A172 (cell line): ENCODE measurements at places on chromosomes 6 and 20.
A peak's percentile ranks its signal among the peaks of the same experiment; 100 is the strongest.

GRCh38 chr6:169255643-169256042 lies 2.0 kb upstream of the THBS2 start:
- no peak for DNase-seq

GRCh38 chr6:127458817-127459216 lies 372 bp downstream of the KIAA0408 start:
- no peak for DNase-seq

- no peak for DNase-seq
Observed at GRCh38 chr6:65253041-65253440, 454.0 kb downstream of the EYS start.

- DNase-seq = peak; percentile 100
Observed at GRCh38 chr20:63835021-63835858, 4.2 kb upstream of the ZBTB46 start.

DNA sequence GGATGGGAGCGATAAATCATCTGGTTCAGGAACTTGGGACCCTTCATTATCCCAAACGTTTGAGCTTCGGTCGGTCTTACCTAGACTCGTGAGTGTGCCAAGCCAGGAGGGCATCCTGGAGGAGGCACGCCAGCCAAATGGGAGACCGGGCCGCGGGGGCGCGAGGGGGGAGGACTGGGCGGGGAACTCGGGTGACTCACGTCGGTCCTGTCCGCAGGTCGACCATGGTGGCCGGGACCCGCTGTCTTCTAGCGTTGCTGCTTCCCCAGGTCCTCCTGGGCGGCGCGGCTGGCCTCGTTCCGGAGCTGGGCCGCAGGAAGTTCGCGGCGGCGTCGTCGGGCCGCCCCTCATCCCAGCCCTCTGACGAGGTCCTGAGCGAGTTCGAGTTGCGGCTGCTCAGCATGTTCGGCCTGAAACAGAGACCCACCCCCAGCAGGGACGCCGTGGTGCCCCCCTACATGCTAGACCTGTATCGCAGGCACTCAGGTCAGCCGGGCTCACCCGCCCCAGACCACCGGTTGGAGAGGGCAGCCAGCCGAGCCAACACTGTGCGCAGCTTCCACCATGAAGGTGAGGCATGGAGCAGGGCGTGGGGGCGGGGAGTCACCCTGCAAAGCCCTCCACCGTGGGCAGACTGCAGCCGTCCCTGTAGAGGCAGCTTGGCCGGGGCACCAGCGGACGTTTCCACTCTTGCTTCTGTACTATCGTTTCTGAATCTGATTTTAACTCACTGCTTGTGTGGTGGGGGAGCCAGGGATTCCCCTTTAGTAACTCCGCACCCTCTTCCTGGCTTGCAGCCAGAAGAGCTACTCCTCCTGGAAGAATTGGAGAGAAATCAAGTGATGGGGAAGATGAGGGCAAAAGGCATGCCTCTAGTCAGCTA lies 2.7 kb downstream of the BMP2 start:
- no peak for DNase-seq

- DNase-seq = peak; percentile 32
Observed at GRCh38 chr20:49501917-49502316, 19.4 kb upstream of the KCNB1 start.

DNA sequence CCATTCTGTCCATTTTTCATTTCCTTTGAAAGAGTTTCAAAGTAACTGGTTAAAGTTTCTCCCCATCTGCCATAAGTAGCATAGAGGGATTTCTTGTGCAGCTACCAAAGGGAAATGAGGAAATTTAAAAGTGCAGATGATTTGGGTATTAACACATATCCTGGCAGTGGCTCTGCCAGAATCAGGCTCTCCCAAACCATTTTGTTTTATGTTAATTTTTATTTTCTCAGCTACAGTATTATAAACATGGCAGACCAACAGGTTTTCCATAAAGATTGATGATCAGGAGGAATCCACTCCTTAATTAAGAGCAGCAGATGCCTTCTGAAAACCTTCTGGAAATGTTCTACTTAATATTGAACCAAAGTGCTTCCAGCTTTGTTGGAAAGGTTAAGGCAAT lies 13.9 kb downstream of the PLCB4 start:
- no peak for DNase-seq

- DNase-seq = no peak
Observed at GRCh38 chr6:36906539-36907325, 21.0 kb downstream of the C6orf89 start.

DNA sequence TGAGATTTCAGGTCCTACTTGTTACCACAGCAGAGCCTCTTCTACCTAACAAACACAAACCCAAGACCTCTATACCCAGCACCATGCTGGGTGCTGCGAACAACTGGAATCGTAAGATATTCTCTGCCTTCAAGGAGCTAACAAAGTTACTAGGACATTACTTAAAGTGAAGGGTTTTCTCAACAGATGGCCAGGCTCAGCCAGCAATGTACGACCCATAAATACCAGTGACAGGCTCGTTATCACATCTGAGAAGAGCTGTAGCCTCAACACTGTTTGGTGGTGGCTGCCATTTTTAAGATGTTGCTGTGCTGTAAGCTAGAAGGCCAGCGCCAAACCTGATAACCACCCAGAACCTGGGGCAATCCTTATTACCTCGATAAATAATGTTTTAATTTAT lies 406.5 kb downstream of the KIF16B start:
- DNase-seq = no peak

GRCh38 chr20:43408848-43409576 lies 48.7 kb upstream of the SRSF6 start:
- DNase-seq = peak; percentile 31

DNA sequence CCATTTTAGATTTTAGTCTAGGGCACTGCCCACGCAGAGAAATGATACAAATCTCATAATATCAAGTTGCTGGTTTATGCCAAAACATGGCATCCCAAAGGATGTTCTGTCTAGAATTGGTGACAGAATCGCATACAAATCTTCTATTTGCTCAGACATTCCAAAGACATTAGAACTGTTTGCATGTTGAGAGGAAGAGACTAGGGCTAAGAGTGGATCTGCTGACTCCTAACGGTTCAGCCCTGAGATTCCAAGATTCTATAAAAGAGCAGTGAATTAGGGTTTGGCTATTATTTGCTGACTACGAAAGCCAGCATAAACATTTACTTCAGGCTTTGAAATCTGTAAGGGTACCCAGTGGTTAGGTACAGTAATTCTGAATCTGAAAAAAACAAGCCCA lies 3.6 kb downstream of the EPB41L2 start:
- DNase-seq = no peak

- DNase-seq = no peak
Observed at GRCh38 chr6:39843305-39844020, 51.3 kb downstream of the DAAM2 start.

DNA sequence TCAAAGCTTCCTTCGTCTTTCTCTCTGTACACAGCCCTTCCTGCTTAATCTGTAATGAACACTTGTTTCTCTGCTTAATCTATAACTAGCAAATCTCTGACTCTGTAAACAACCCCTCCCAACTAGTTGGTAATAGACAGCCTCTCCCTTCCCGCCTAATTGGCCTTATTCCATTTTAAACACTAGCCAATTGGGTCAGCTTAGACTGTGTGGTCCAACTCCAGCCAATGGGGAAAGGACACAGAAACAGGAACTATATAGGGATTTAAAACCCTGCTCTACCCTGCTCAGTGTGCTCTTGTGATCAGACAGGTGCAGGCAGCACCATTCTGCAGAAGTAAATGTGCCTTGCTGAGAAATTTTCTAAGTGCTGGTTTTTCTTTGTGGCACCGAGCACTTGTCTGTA lies 18.5 kb downstream of the CHD6 start:
- DNase-seq = no peak

DNA sequence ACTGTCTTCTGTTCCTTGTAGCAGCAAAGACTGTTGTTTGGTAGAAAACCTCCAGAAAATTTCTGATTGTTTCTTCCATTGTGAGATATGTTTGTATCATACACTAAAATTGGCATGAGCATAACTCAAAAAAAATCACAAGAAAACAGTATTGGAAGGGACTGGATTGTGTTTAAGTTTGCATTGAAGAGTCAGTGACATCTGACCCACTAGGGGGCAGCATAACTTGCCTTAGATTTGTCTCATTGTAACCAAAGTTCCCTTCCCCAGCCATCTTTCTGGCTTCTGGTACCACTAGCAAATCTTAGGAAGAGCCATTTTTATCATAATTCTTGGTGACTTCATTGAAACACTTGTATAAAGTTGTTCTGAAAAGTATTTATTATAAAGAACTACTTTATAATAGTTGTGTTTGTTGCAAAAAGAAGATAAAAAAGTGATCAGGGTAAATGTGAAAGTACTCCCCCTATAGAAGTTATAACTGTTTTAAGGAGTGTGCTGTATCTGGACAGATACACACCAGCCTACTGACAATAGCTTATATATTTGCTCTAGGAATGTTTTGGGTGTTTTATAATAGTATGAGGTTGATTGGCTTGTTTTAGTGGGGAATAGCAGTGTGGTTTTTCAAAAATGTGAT lies 7.7 kb downstream of the CSTF1 start:
- peak; percentile 67 for DNase-seq

DNA sequence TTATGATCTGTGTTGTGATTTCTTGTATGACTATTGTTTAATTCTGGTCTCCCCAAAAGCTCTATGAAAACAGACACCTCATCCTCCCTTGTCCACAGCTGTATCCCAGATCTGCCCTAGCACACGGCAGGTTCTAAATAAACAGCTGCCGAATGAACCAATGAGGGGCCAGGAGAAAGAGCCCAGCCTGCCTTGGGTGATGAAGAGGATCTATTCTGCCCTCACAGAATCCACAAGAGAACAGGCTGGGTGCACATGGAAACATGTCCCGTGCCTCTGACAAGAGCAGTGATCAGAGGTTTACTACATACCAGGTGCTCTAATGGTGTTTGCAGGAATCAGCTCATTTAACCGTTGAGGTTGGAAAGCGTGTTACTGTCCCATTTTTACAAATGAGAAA lies 15.6 kb upstream of the TLDC2 start:
- DNase-seq = no peak
